Stimulated activated CD8-positive, alpha-beta memory T cell treated with anti-CD3 and anti-CD28 coated beads, Interleukin-7, amount 100 ng/mL, for 4 hours (primary cell): ENCODE measurements at places on chromosomes 12 and 14.

- DNase-seq: no peak
Observed at GRCh38 chr12:114767906-114768722, 84.1 kb upstream of the TBX3 start.

DNA sequence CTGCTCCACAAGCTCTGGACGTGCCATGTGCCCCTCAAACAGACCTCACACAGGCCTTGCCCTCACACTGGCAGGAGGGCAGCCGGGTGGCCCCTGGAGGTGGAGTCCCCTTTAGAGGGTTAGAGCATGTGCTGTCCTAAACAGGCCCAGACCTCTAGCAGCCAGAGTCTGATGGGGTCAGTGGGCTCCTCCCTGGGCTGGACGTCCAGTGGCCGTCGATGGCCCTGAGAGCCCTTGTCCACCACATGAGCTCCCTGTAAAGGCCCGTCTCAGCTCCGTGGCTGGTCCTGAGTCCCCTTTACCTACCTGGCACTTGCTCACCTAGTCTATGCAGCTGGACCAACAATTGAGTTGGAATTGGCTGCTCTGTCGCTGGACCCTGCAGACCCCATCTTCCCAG, 3.8 kb downstream of the TMEM179 start:
- DNase-seq: no peak

GRCh38 chr14:42319996-42320395, 713.3 kb downstream of the LRFN5 start:
- DNase-seq: no peak

DNA sequence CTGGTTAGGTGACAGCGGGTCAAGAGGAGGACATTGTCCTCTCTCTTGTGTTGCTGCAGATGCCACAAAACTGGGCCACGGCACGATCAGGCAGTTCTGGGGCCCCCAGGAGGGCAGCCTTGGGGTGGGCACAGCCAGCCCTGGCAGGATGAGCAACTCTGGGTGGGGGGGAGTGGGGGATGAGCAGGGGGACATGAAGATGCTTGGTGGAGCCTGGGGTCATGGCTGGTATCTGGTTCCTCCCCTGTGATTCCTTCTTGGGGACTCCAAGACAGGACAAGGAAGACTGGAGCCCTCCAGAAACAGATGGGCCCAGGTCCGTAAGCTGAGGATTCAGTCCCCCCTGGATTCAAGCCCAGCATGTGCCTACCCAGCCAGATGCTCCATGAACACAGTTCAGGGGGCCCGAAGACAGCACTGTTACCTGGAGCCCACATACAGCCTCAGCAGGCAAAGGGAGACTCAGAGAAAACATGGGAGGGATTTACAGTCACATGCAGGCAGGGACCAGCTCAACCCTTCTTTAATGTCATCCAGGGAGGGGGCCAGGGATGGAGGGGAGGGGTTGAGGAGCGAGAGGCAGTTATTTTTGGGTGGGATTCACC, 10.4 kb downstream of the SERPINA1 start:
- no peak for DNase-seq

DNA sequence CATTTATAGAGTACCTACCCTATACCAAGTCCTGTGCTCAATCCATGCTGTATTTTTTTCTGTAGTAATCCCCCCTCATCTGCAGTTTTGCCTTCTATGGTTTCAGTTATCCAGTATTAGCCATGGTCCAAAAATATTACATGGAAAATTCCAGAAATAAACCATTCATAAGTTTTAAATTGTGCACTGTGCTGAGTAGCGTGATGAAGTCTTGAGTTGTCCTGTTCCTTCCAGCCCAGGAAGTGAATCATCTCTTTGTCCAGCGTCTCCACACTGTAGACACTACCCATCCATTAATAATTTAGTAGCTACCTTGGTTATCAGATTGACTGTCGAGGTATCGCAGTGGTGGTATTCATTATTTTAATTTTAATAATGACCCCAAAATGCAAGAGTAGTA, 54.2 kb downstream of the SUDS3 start:
- DNase-seq: no peak

DNA sequence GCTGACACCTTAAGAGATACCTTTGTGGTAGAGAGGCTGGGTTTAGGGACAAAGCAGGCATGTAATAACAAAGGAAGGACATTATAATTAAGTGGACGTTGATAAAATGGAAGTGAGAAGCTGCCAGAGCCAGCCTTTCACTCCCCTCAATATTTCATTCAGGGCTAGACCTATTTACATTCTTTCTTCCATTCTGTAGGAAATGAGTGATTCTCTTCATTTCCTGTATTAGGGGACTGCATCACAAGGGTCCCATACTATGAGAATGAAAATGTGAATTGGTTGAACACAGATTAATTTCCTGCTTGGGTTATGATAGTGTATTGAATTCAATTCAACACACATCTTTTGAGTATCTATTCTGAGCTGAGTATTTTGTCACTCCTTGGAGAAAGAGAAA, 143.0 kb downstream of the OTOGL start:
- no peak for DNase-seq

DNA sequence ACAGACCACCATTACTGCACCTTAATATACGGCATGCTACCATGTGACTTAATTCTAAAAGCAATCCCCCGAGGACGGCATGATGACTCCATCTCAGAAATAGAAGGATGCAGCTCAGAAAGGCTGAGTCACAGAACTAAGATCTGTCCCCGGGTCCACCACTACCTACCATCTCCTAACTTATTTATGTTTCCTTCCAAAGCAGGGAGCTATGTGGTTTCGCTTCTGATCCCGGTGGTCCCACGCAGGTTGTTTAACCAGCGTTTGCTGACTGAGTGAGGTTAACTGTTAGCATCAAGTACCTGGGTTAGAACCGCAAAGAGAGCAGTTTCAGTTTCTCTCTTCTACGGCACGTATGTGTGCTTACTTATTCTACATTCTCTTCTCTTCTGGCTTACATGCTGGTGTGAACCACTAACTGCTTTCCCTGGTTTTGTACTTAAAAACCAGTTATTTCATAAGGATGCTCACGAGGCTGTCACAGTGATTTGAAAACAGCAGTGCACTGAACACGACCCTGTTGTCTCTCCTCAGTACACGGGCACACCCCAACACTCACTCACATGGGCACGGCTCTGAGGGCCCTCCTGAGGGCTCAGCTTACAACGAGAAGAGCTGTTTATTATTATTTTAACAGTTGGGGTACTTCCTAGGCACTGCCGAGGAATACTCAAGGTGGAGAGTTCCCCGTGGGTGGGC, 66.7 kb downstream of the CCDC88C start:
- DNase-seq: peak; percentile 52

DNA sequence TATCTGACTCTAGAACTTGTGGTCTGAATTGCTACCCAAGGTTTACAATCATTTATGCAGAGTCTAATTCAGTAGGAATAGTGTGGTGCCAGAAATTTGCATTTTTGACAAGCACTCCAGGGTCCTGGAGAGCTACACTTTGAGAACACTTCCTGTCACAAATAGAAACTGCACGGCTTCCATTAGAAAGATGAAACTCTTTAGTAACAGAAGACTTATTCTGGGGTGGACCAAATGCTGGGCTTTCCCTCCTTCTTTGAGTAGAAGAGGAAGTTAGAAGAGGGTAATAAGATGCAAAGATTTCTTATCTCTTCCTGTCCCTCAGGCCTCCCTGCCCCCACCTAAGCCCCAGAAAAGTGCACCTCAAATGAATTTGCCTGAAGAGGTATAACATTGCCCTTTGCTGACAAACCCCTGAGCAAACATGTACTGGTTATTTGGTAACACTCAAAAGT, 28.4 kb downstream of the DGLUCY start:
- DNase-seq: no peak

DNA sequence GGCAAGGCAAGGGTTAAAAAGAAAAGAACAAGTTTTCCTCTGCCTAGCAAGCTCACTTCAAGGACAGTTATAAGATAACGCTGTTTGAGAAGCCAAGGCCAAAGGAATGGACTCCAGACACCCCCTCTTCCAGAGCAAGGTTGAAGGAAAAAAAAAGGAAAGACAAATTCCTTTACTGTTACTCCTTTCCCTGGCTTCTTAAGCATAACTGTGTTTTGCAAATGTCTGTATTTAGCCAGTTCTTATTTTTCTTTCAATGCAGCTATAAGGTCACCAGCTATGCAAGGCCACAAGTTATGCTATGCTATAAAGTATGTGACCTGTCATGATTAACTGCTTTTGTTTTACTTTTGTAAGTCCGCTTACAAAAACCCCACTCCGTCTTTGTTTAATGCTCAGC, 26.6 kb downstream of the ZNF410 start:
- no peak for DNase-seq

- DNase-seq: no peak
Observed at GRCh38 chr14:36767603-36768281, 106.1 kb downstream of the PAX9 start.

DNA sequence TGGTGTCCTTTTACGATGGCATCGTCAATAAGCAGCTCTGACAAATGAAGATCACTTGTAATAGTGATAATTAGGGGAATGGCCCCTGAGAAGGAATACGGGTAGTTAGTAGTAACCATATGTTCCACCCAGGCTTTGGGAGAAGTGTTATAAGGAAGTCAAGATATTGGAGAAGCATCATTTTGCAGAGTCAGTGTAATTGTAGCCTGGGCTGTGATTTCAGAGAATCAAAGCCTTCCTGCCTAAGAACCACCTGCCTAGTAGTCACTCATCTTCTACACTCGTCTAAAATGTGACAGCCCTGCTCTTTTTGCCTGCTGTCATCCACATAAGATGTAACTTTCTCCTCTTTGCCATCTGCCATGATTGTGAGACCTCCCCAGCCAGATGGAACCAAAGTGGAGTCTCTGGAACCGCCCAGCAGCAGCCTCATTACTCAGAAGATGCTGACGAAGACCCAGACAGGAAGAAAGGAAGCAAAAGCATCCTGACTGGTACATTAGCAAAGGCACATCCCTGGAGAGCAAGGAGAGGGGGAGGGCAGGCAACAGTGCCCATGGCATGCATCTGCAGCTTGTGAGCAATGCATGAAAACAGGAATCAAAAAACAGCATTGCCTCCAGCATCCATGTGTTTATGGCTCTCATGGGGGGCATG, 12.6 kb upstream of the EDDM3A start:
- no peak for DNase-seq

GRCh38 chr14:90778571-90779255, 37.5 kb downstream of the TTC7B start:
- no peak for DNase-seq

GRCh38 chr14:38040411-38040810, 167.3 kb upstream of the SSTR1 start:
- DNase-seq: no peak

DNA sequence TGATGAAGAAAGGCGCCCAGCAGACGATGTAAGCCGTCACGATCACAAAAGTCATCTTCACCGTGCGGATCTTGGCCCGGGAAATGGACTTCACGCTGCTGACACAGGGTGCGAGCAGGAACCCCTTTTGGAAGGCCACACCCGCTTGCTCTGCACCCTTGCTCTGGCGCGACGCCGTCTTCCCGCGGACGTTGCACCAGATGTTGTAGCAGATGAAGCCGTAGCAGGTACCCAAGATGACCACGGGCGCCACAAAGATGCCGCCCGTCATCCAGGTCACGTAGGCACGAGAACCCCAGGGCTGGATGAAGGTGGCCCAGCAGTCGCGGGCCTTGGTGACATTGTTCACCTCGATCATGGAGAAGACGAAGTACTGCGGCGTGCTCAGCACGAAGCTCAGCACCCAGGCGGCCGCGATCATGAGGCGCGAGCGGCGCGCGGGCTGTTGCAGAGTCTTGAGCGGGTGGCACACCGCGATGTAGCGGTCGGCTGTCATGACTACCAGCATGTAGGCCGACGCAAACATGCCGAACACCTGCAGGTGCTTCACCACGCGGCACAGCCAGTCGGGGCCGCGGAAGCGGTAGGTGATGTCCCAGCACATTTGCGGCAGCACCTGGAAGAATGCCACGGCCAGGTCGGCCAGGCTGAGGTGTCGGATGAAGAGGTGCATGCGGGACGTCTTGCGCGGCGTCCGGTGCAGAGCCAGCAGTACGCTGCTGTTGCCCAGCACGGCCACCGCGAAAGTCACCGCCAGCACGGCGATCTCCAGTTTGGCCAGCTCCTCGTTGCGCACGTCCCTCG, 890 bp downstream of the AVPR1A start:
- DNase-seq: no peak

DNA sequence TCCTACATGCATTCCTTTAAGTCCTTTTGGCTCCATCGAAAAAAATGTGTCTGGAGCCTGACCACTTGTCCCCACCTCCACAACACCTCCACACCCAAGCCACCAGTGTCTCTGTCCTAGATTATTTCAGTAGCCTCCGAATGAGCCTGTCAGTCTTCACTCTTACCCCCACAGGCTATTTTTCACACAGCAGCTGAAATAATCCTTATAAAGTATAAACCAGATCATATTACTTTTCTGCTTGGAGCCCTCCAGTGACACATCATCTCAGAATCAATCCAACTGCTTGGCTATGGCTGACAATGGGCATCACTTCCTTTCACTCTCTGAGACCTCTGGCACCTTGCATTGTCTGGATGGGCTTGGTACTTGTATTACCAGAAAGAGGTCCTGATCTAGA, 44.9 kb downstream of the BBS10 start:
- no peak for DNase-seq

GRCh38 chr12:96334502-96334901, 65.7 kb downstream of the CDK17 start:
- DNase-seq: no peak

DNA sequence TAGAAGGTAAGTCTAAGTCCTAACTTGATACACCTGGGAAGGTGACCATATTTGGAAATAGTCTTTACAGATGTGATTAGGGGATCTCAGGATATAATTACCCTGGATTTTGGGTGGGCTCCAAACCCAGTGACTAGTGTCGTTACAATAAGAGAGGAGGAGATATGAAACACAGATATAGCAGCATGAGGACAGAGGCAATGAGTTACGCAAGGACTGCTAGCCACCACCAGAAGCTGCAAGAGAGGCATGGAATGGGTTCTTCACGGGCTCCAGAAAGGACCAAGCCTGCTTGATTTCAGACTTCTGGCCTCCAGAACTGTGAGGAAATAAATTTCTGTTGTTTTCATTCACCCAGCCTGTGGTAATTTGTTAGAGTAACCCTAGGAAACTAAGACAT, 28.6 kb downstream of the FGFR1OP2 start:
- no peak for DNase-seq

- DNase-seq: no peak
Observed at GRCh38 chr14:65772921-65773574, 360.5 kb downstream of the FUT8 start.

- DNase-seq: no peak
Observed at GRCh38 chr12:3836641-3837040, 36.6 kb downstream of the PARP11 start.

GRCh38 chr14:38775986-38776385, 327.0 kb downstream of the SEC23A start:
- no peak for DNase-seq

DNA sequence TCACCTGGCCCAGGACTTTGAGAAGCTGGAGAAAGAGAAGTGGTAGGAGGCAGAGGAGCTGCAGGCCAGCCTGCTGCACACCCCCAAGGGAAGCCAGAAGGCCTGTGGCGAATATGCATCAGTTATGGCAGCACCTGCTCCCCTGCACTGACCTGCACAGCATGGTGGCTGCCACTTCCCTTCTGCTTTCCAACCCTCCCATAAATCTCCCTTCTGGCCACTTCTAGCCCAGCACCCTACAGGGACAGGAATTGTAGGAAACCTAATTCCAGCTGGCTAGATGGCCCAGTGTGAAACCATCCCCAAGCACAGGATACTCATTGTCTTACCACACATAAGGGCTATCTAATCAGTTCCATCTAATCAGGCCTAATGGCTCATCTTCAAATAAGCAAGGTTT, 136.3 kb downstream of the TBX3 start:
- no peak for DNase-seq

GRCh38 chr12:6326316-6327228, 15.3 kb downstream of the TNFRSF1A start:
- no peak for DNase-seq
